Activated naive CD4-positive, alpha-beta T cell treated with anti-CD3 and anti-CD28 coated beads for 36 hours (primary cell): ENCODE measurements at places on chromosomes 1 and 21.
A peak's percentile ranks its signal among the peaks of the same experiment; 100 is the strongest.

DNA sequence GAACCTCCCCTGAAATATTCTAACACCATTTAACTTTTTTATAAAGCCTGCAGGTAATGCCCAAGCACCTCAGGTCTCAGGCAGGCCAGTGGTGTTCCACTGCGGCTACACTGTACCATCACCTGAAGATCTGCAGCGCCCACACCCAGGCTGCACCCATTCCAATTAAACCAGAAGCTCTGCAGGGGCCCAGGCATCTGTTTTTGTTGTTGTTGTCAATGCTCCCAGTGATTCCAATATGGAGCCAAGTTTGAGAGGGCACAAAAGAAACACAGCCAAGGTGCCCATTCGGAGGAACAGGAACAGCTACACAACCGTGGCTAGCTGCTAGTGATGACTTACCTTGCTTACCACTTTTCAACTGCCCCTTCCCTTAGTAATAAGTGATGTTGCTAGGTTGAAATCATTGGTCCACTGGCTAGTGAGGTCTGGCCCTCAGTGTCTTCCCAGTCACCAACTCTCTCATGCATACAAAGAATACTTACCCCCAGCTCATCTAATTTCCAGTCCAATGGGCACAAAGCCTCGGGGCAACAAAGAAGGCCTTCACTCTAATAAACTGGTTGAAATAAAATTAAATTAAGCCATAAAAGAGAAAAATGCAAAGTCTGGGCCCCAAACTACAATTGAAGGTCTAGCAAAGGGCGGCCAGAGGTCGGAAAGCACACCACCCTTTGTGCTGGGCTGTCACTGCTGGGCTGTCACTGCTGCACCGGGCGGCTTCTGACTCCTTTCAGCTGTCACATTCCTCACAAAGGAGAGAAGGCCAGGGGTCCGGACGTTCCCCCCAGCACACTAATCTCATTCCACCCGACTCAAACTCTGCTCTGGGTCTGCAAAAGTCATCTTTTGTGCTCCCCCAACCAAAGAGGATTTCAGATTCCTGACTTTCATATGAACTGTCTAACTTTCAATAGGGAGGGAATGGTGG is 34.9 kb downstream of the SIPA1L2 start:
- no peak for DNase-seq

- no peak for DNase-seq
Measured at GRCh38 chr1:37438037-37438868, 36.1 kb upstream of the ZC3H12A start.

DNA sequence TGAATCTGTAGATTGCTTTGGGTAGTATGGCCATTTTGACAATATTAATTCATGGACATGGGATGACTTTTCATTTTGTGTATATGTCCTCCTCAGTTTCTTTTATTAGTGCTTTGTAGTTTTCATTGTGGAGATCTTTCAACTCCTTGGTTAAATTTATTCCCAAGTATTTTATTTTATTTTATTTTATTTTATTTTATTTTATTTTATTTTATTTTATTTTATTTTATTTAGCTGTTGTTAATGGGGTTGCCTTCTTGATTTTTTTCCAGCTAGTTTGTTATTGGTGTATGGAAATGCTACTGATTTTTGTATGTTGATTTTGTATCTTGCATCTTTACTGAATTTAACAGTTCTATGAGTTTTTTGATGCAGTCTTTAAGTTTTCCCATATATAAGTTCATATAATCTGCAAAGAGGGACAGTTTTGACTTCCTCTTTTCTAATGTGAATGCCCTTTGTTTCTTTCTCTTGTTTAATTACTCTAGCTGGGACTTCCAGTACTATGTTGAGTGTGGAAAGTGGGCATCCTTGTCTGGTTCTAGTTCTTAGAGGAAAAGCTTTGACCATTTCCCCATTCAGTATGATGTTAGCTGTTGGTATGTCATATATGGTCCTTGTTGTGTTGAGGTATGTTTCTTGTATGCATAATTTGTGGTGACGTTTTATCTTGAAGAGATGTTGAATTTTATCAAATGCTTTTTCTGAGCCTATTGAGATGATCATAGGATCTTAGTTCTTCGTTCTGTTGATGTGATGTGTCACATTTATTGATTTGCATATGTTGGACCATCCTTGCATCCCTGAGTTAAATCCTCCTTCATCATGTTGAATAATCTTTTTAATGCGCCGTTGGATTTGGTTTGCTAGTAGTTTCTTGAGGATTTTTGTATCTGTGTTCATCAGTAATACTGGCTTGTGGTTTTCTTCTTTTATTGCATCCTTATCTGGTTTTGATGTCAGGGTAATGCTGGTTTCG is 14.3 kb downstream of the CEPT1 start:
- no peak for DNase-seq

- no peak for DNase-seq
Measured at GRCh38 chr1:228810878-228811711, 75.8 kb downstream of the RHOU start.

DNA sequence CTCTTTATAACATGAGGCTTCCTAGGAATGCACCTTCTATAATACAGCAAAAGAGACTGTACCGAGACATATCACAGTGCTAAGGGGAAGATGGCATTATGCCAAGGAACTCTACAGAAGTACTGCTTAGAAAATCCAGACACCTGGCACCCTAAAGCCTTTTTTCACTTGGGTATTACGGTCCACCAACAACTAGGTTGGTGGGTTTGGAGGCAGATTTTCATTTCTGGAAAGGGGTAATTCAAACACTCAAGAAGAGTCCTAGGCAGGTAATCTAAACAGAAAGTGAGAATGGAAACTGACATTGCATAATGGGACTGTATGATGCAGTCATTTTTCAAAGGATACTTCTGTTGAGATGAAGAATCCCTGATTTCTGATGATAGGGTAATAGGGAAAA is 19.6 kb downstream of the SCMH1 start:
- DNase-seq = no peak

- no peak for DNase-seq
Measured at GRCh38 chr1:166859597-166859996, 16.5 kb downstream of the TADA1 start.

- no peak for DNase-seq
Measured at GRCh38 chr21:45872902-45873301, 108.7 kb upstream of the COL6A1 start.

- DNase-seq = no peak
Measured at GRCh38 chr1:167854184-167854583, 59.8 kb downstream of the ADCY10 start.

GRCh38 chr1:93746021-93746812 is 64.6 kb upstream of the BCAR3 start:
- DNase-seq = no peak

DNA sequence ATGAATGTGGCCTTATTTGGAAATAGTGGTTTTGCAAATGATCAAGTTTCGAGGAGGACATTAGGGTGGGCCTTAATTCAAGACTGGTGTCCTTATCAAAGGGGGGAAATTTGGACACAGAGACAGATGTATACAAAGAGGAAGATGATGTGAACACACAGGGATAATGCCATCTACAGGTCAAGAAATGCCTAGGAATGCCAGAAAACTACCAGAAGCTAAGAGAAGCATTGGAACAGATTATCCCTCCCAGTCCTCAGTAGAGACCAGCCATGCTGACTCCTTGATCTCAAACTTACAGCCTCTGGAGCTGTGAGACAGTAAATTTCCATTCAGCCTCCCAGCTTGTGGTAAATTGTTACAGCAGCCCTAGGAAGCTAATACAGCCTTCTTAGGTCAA is 151.4 kb downstream of the PTGER3 start:
- DNase-seq = no peak

DNA sequence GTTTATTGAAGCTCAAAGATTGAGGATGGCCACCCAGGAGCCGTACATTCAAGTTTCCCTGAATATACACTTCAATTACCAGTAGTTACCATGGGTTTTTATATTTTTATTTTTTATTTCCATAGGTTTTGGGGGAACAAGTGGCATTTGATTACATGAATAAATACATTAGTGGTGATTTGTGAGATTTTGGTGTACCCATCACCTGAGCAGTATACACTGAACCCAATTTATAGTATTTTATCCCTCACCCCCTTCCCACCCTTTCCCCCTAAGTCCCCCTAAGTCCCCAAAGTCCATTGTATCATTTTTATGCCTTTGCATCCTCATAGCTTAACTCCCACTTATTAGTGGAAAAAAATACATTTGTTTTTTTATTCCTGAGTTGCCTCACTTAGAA is 791.4 kb downstream of the BRINP3 start:
- DNase-seq = no peak

GRCh38 chr1:25691211-25691610 is 74.6 kb downstream of the MAN1C1 start:
- no peak for DNase-seq

DNA sequence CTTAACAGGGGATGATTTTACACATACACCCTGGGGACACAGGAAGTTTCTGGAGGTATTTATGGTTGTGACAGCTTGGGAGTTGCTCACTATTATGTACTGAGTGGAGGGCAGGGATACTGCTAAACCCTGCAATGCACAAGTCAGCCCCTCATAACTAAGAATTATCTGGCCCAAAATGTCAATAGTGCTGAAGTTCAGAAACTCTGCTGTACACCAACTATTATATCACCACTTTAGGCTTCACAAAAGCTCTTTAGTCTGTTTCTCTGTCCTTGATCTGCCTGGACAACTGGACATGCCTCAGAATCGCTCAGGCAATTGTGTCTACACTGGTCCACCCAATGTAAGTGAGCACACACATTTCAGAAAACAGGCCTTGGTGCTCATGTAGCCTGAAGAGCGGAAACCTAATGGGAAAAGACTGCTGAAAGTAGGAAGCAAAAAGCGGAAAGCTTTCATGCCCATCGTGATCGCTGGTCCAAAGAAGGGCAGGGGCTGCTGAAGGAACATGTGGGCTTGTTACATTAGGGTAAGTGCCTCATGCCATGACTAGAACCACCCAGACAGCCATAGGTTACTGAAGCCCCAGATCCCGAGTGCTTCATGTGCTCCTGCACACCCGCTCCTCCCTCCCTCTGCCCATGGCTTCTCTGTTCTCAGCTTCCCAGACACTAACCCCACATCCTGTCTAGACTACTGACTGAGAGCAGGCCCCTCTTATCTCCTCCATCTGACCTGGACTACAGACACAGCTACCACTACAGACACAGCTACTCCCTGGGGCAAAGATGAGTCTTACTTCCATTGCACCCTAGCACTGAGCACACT is 73.5 kb downstream of the LRIG2 start:
- no peak for DNase-seq

GRCh38 chr1:229107304-229107815 is 163.6 kb upstream of the RAB4A start:
- DNase-seq = no peak

GRCh38 chr1:29798699-29799566 is 562.6 kb downstream of the PTPRU start:
- DNase-seq = no peak

GRCh38 chr1:182050481-182051448 is 10.7 kb downstream of the ZNF648 start:
- no peak for DNase-seq

- no peak for DNase-seq
Measured at GRCh38 chr1:231187571-231187970, 25.7 kb downstream of the TRIM67 start.

- DNase-seq = no peak
Measured at GRCh38 chr1:100321506-100321905, 30.8 kb upstream of the CDC14A start.

DNA sequence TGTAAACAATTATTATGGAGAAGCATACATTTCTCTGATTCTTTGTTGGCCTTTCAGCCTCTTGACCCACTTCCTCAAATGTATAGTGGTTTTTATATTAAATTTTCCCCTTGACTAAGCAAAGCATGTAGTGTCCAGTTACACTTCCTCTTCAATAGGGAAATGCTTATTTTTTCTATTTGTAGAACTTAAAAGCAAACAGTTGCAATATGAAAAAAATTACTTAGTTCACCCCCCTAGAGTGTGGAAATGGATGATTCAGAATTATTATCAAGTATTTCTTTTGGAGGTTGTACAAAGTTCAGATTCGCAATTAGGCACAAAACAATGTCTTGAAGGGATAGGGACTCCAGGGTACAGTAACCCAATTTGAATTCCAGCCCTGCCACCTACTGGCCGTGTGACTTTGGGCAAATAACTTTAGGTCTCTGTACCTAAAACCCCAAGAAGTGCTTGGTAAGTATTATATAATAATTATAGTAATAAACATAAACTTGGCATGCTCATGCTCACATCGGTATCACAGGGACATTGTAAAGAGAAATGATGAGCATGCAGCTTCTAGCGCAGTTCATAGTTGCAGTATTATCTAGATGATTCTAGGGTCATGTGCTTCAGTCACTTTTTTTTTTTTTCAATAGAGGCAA is 28.6 kb upstream of the IFNGR2 start:
- DNase-seq = peak; percentile 81

DNA sequence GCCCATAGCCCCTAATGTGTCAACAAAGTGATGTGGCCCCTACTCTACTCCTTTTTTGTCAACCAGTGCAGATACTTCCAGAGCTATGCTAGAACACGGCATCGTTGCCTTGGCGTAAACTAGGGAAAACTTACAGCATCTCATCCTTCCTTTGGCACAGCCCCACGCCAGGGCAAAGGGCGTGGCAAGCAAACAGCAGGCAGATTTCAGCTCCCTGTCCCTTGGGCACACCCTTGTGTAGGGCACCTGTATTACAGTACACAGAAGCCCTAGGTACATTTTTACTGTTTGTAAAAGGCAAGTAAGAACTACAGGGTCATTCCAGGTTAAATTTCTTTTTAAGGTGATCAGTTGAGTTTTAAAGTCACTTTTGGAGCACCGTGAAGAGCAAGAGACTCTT is 29.3 kb downstream of the PRDX6 start:
- peak; percentile 7 for DNase-seq

- no peak for DNase-seq
Measured at GRCh38 chr1:43958351-43959255, 11.2 kb upstream of the DPH2 start.

GRCh38 chr1:84615790-84616189 is 41.5 kb upstream of the CTBS start:
- DNase-seq = no peak
